ENCODE measurements at places on chromosomes 11 and 22.

DNA sequence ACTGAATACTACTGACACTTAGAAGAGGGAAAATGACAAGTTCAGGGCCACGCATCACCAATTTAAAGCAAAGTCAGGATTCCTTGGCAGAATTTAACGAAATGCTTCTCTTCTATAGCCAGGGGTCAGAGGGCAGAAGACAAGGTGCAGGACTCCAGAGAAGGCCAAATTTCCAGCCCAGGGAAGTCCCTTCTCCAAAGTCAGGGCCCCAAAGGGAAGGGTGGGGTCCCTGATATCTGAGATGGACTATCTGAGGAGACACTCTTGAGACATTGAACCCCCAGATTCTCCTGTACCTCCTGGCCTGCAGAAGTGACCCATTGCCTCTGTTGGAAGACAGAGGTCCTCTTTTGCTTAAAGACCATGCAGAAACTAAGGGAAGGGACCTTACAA, 91.2 kb downstream of the RPS6KA4 start:
- DNase-seq = no peak

DNA sequence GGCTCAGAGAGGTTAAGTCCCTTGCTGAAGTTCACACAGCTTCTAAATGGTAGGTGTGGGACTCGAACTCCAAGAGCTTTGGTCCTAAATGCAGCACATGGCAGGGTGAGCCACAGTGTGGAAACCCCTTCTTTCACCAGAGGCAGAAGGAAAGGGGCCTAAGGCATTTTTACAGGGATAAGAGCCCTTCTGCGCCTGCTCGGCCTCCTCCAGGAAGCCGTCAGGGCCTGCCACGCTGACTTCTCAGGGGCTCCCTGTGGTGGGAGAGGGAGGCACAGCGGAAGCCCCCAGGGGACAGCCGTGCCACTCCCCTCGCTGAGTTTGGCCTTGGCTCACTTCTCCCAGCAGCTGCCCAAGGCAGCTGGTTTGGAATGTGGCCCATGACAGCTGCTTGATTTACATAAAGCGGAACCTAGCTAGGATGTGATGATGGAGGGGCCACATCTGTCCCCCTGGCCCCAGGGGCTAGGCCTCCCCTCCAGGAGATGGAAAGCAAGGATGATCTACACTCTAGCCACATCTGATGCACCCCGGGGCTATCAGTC, 35.4 kb downstream of the CD82 start:
- DNase-seq = peak; percentile 88

DNA sequence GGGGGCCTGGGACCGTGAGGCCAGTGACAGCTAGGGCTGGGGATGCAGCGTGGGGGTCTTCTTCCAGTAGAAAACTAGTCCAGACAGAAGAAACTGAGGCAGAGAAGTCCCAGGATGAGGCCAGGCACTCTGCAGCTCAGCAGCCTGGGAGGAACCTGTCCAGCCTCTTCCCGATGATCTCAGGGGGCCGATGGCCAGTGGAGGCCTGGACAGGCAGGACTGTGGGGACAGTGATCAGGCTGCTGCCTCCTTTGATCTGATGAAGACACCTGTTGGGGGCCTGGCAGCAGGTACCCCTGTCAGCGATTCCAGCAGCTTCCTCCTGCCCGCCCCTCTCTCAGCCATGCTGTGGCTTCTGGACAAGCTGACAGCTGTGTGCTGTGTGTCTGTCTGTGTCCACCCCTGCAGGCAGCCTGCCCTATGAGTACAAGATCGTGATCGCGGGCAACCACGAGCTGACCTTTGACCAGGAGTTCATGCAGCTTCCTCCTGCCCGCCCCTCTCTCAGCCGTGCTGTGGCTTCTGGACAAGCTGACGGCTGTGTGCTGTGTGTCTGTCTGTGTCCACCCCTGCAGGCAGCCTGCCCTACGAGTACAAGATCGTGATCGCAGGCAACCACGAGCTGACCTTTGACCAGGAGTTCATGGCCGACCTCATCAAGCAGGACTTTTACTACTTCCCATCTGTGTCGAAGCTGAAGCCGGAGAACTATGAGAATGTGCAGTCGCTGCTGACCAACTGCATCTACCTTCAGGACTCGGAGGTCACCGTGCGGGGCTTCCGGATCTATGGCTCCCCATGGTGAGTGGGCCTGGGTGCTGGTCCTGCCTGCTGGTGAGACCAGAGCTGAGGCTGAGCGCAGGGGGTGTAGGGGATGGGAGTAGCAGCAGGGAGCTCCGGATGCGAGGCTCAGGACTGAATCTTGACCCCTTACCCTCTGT, 62.6 kb downstream of the MPPED1 start:
- peak; percentile 70 for DNase-seq

GRCh38 chr22:28051787-28052356, 132.8 kb upstream of the PITPNB start:
- DNase-seq = no peak

DNA sequence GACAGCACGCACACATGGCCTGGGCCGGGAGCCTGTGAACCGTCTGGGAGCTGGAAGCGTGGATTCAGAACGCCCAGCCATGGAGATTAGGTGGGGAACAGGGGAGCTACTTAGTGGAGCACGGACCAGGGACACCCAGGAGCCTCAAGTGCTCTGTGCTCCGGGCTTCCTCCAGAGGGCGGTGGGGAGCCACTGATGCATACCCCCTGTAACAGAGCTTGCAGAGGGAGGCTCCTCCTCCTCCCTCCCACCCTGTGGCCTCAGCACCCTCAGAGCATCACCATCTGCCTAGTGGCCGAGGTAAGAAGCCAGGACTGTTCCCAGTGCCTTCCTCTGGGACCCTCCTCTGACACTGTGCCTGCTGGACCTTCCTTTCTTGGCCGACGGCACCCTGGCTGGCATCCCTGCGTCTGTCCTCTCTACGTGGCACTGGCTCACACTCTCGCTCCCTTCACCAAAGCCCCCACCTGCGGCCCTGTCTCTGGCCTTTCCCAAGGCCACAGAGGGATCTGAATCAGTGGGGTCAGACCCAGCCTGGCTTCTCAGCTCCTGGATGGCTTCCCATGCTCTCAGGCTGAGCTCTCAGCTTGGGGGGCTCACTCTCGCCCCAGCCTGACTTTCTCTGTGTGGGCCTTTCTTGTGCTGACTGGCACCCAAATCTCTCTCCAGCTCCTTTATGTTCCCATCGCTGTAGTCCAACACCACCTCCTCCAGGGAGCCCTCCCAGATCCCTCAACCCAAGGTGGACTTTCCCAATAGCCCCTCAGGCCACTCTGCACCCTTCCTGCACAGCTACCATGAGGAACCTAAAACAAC, 780.9 kb downstream of the BRD1 start:
- no peak for DNase-seq

- no peak for DNase-seq
Observed at GRCh38 chr11:18243783-18244362, 4.6 kb downstream of the SAA2 start.

GRCh38 chr11:16610213-16610737, 128.2 kb upstream of the C11orf58 start:
- no peak for DNase-seq

DNA sequence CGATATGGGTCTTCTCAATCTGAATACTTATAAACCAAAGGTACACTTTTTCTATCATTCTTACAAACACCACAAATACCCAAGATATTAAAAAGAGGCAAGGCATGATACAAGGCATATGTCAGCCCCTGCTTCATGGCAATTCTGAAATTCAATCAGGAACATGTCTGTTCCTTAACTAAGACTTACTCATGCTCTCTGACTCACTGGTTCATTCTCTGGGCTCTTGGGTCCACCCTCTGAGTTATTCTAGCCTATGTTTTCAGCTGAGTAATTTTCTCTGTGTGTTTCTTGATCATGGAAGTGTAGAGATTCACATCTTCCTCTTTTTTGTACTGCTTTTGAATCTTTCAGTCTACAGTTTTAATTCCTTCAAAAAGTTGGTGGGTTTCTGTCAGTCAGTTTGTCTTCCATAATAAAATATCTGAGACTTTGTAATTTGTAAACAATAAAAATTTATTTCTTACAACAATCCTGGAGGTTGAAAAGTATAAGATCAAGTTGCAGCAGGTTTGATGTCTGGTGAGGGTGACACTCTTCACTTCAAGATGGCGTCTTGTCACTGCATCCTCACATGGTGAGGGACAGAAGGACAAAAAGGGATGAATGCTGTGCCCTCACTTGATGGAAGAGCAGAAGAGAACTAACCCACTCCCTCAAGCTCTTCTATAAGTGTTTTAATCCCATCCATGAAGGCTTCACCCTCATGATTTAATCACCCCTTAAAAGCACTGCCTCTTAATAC, 211.7 kb downstream of the FAM76B start:
- DNase-seq = no peak

Data from spleen (tissue), 13 donors.